Effector memory CD8-positive, alpha-beta T cell (primary cell): ENCODE measurements at places on chromosomes 16 and 17.
A peak's percentile ranks its signal among the peaks of the same experiment; 100 is the strongest.

DNA sequence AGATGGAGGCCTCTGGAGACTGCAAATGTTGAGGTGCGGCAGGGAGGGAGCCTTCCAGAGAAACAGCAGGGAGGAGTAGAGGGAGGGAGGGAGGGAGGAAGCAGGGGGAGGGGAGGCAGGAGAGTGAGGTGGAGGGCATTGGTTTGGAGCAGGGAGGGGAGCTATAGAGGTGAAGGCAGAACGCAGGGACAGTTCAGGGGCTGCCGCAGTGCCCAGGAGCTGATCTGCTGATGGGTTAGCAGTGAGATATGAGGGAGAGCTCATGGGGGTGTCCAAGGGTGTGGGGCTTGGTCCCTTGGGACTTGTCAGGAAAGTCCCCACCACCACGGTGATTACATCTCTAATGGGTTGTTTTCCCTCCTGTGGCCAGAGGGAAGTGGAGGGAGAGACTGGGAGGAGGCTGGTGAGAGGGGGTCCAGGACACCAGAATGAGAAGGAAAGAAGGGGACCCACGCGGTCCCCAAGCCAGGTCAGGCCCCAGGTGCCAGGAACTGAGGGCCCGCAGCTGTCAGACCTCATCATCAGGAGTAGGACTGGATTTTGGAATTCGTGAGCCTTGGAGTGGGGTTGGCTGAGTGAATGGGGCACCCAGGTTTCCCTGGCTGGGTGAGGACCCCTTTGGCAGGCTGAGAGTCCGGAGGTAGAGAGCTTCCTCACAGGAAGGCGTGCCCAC lies 11.2 kb downstream of the CA4 start:
- DNase-seq: no peak

DNA sequence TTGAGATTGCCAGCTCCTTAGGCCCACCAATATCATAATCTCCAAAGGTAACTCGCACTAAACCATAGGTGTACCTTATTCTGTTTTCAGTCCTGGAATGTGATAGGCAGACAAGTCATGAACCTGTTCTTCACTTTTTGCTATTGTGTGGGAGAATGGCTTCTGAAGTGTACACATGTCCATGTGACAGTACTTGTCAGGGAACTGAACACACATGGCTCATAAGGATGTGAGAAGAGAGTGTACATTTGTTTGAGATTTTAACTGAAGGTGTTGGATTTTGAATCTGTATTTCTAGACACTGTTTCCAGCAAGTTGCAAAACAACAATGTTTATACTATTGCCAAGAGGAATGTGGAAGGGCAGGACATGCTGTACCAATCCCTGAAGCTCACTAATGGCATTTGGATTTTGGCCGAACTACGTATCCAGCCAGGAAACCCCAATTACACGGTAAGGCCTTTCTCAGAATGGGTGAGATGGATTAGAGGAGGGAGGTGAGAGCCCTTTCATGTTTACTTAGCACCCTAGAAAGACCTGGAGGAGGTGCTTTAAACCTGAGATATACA lies 14.5 kb upstream of the RASL10B start:
- no peak for DNase-seq

- DNase-seq: no peak
Measured at GRCh38 chr16:46620266-46621005, 743 bp downstream of the SHCBP1 start.

GRCh38 chr16:50152351-50152806 lies 727 bp upstream of the TENT4B start:
- DNase-seq: peak; percentile 68

GRCh38 chr16:85730186-85730465 lies 20.8 kb downstream of the C16orf74 start:
- no peak for DNase-seq

GRCh38 chr17:62696256-62696655 lies 68.8 kb downstream of the MRC2 start:
- DNase-seq: no peak

DNA sequence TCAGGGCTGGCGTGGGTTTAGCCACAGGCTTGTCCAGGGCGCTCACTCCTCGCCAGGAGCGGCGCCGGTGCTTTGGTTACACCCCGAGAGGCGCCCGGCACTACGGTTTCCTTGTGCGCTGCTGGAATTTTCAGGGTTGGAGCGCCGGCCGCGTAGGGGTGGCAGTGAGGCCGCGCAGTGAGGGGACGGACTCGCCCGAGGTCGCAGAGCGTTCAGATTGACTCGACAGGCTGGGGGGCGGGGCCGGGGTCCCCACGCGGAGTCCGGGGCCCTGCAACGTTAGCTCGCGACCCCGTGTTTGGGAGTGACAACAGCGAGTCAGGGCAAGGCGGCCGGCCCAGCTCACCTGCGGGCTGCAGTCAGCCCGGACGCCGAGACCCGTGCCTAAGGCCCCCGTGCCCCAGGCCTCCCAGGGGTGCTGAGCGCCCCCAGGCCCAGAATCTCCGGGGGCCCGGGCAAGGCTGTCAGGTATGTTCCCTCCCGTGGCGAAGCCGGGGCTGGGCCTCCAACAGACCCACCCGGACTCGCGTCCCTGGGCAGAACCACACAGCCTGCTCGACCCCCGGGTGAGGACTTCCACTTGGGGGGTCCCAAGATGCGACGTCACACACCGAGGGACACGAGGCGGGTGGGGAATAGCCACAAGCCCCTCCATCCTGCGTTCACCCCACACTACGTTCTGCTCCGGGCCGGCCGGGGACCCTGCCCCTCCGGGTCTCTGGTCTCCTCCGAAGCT lies 1.3 kb upstream of the ACTG1 start:
- DNase-seq: peak; percentile 18

DNA sequence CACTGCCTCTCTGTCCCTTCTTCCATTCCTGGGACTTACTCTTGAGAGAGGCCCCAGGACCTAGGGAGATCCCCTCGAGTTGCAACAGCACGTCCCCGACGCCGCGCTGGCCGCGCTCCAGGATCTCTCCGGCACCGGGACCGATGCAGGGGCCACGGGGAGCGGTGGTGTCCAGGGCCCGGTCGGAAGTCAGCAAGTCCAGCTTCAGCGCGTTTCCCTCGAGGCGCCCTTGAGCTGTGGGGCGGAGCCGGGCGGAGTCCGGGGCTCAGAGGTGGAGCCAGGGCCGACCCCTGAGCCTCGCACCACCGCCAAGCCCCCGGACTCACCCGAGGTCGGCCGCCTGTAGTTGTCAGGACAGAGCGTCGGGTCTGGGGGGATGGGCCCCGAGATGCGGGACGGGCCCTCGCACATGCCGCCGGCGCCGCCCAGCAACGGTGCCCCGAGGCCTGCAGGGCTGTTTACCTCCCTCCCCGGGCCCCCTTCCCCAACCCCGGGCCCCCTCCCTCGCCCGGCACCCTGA lies 458 bp downstream of the ENKD1 start:
- DNase-seq: no peak

DNA sequence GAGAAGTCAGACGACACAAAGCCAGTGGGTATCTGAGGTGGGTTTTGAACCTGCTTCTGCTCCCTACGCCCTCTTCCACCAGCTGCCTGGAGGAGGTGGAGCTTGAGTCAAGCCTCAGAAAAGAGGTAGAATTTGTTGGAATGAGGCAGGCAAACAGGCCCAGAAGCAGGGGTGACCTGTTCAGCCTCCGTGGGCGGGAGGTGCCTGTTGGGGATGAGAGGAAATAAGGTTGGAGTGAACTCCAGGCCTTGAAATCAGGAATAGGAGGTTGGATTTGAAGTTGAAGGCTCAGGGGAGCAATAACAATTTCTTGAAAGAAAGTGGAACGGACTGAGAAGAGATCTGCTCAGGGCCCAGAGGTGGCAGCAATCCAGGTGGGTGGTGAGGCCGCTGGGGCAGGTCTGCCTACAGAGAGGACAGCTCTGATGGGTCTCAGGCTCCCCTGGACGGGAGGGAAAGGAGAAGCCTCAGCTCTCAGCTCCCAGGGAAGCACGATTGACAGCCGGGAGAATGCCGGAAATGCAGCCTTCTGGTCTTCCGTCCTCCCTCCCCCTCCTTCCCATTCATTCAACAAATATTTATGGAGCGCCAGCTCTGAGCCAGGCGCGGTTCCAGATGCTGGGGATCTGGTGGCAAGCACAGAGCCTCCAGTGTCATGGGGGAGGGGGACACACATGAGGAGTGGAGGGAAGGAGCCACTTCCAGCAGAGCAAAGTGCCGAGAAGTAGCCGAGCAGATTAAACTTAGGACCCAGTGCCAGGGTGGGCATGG lies 61.9 kb upstream of the CIBAR2 start:
- no peak for DNase-seq

DNA sequence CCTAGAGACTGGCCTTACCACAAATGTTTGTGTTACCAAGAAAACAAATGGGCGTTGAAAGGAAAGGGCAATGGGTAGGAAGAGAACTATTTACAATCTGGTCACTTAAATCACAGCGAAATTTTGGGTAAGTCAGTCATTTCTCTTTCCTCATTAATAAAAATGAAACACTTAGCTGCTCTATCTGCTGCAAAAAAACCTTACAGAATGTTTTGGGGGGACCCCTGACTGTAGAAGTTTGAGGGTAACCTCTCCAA lies 742 bp upstream of the NUTF2 start:
- DNase-seq: no peak

DNA sequence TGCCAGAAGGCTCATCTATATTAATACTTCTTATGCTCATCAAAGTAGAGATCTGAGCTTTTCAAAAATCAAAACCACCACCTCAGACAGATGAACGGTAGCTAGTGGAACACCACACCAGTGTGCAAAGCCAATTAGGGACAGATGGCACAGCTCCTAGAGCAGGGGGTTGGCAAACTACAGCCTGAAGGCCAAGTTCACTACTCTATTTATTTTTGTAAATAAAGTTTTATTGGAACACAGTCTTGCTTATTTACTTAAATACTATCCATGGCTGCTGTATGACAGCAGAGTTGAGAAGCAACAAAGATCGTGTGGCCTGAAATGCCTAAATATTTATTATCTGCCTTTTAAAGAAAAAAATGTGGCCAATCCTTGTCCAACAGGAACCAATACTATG lies 56.8 kb downstream of the AMFR start:
- no peak for DNase-seq
